Fibroblast of lung (primary cell): ENCODE measurements at places on chromosomes 7 and 10. TPM values are rescaled to one million over a fixed set of nuclear protein-coding genes. Genes with fewer than 3 reads are reported as not detected.
A peak's percentile ranks its signal among the peaks of the same experiment; 100 is the strongest.

- no peak overlapping the region for H3K4me3 ChIP-seq
- H3K36me3 ChIP-seq = no peaks in the 10 kb centered on the region
- H3K27me3 ChIP-seq = no peaks in the 10 kb centered on the region
- no peak overlapping the region for H3K27ac ChIP-seq
- H3K4me1 ChIP-seq = peaks cover 3% of the 10 kb centered on the region
Measured at GRCh38 chr7:131652934-131653333, 96.5 kb upstream of the PODXL start.

DNA sequence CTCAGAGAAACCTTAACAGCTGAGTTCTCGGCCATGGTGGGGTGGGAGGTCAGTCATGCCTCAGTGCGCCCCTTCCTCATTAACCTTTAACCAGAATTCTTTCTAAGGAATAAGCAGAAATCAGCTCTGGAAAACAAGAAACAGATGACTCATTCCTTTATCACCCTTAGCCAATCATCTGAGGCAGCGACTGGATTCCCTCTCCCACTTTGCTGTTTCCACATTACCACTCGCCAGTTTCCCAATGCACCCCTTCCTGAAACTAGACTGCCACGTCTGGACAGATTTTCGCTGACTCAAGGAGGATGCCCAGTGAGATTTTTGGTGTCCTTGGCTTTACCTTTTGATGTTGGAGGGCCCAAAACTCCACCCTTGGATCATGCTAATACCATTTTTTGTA lies 223.8 kb downstream of the PLXDC2 start:
- no peaks in the 10 kb centered on the region for H3K36me3 ChIP-seq
- no peaks in the 10 kb centered on the region for H3K4me1 ChIP-seq
- H3K27ac ChIP-seq = no peak overlapping the region
- no peaks in the 10 kb centered on the region for H3K27me3 ChIP-seq
- H3K4me3 ChIP-seq = no peak overlapping the region
- peak; percentile 19 for DNase-seq

Gene ERVW-1
- total RNA-seq = not detected in 2 replicates

Gene CACNB2
- 0.66 and 1.5 TPM in 2 replicates for total RNA-seq

Gene C10orf90
- total RNA-seq = 0.17 TPM in 1 of 2 replicates, not detected in the other

Gene CFAP46
- 0.26 and 0.66 TPM in 2 replicates for total RNA-seq

DNA sequence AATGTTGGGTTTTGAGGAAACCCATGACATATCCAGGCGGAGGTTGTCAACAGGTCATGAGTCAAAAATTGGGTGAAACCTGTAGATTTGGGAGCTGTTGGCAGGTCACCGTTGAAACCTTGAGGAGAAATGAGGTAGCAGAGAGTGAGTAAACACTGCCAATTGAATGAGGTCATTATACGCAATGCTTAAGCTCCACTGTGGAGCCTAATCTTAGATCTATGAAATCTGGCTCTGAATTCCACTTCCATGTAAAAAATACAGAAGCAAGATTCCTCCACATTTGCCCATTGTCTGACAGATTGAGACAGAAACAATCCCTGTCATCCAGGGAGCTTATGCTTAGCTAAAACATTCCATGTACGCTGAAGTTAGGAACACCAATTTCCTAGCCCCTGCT lies 76.0 kb upstream of the IL6 start:
- no peak overlapping the region for H3K27ac ChIP-seq
- H3K4me1 ChIP-seq = peaks cover 11% of the 10 kb centered on the region
- no peak overlapping the region for H3K4me3 ChIP-seq
- no peaks in the 10 kb centered on the region for H3K27me3 ChIP-seq
- DNase-seq = no peak

GRCh38 chr10:121024905-121025584 lies 173.9 kb downstream of the WDR11 start:
- no peaks in the 10 kb centered on the region for H3K4me1 ChIP-seq
- no peaks in the 10 kb centered on the region for H3K27me3 ChIP-seq
- no peak overlapping the region for H3K27ac ChIP-seq
- H3K36me3 ChIP-seq = no peaks in the 10 kb centered on the region
- no peak overlapping the region for H3K4me3 ChIP-seq

Gene C10orf53
- not detected in 2 replicates for total RNA-seq

GRCh38 chr10:122186816-122187810 lies 84.0 kb upstream of the BTBD16 start:
- H3K36me3 ChIP-seq = no peaks in the 10 kb centered on the region
- peaks cover 15% of the 10 kb centered on the region for H3K4me1 ChIP-seq
- H3K27me3 ChIP-seq = no peaks in the 10 kb centered on the region
- peak; percentile 46 for DNase-seq

Gene ESYT2
- 83.0 and 93.0 TPM in 2 replicates for total RNA-seq

GRCh38 chr7:821688-822087 lies 10.6 kb upstream of the SUN1 start:
- H3K27ac ChIP-seq = no peak overlapping the region
- DNase-seq = peak; percentile 4
- no peak overlapping the region for H3K4me3 ChIP-seq
- peaks cover 22% of the 10 kb centered on the region for H3K4me1 ChIP-seq

GRCh38 chr10:78259391-78259790 lies 225.7 kb downstream of the RPS24 start:
- no peaks in the 10 kb centered on the region for H3K36me3 ChIP-seq
- no peak for DNase-seq
- H3K27me3 ChIP-seq = no peaks in the 10 kb centered on the region
- H3K4me3 ChIP-seq = no peak overlapping the region

- H3K4me1 ChIP-seq = no peaks in the 10 kb centered on the region
- H3K4me3 ChIP-seq = no peak overlapping the region
- no peaks in the 10 kb centered on the region for H3K27me3 ChIP-seq
- H3K27ac ChIP-seq = no peak overlapping the region
- no peaks in the 10 kb centered on the region for H3K36me3 ChIP-seq
Measured at GRCh38 chr7:117111535-117111934, 158.2 kb downstream of the ST7 start.

Gene KCNMA1
- total RNA-seq = 103 and 138 TPM in 2 replicates

Gene FEZF1
- not detected in 2 replicates for total RNA-seq

DNA sequence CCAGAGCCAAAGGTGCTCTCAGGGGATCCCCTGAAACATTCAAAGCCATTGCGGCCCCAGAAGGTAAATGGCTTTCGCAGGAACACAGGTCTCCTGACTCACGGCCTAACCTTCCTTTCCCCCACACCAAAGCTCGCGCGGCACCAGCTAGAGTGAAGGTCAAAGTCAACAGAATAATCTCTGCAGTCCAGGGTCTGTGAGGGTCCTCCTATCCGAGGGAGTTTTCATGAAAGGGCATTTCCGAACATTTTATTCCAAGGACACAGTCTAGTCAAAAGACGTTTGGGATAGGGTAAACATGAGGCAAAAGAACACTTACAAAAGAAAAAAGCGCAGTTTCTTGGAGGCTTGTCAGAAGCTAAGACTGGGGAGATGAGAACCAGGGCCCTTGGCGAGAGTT lies 559 bp upstream of the STEAP2 start:
- H3K4me1 ChIP-seq = peaks cover 2% of the 10 kb centered on the region
- peak overlapping the region; percentile 67 for H3K27ac ChIP-seq
- H3K27me3 ChIP-seq = no peaks in the 10 kb centered on the region
- H3K4me3 ChIP-seq = peak overlapping the region; percentile 56
- H3K36me3 ChIP-seq = no peaks in the 10 kb centered on the region
- no peak for DNase-seq

DNA sequence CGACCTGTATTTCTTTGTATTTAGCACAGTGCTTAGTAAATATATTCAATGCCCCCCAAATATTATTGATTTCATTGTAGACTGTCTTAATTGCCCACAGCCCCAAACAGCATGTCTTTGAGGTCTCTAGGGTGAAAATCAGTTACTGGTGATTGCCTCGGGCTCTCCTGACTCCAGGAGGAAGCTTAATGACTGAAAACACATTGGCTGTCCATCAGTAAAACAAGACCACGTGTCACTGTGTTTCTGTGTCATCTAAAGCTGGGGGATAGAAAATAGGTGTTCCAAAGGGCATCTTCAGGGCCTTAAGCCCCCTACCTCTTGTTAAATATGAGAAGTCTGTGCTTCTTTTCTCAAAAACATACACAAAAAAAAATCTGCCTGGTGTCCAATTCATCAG lies 67.9 kb downstream of the CACNA2D1 start:
- DNase-seq = no peak
- no peaks in the 10 kb centered on the region for H3K27me3 ChIP-seq
- H3K4me3 ChIP-seq = no peak overlapping the region
- no peak overlapping the region for H3K27ac ChIP-seq
- no peaks in the 10 kb centered on the region for H3K36me3 ChIP-seq

- no peak overlapping the region for H3K27ac ChIP-seq
- H3K27me3 ChIP-seq = no peaks in the 10 kb centered on the region
- H3K4me1 ChIP-seq = no peaks in the 10 kb centered on the region
- DNase-seq = no peak
- no peaks in the 10 kb centered on the region for H3K36me3 ChIP-seq
Measured at GRCh38 chr7:42709284-42709683, 202.6 kb downstream of the C7orf25 start.

- peak; percentile 2 for DNase-seq
- H3K4me3 ChIP-seq = no peak overlapping the region
- no peaks in the 10 kb centered on the region for H3K36me3 ChIP-seq
- H3K27me3 ChIP-seq = no peaks in the 10 kb centered on the region
Measured at GRCh38 chr7:63925626-63926460, 72.8 kb upstream of the ZNF722 start.

DNA sequence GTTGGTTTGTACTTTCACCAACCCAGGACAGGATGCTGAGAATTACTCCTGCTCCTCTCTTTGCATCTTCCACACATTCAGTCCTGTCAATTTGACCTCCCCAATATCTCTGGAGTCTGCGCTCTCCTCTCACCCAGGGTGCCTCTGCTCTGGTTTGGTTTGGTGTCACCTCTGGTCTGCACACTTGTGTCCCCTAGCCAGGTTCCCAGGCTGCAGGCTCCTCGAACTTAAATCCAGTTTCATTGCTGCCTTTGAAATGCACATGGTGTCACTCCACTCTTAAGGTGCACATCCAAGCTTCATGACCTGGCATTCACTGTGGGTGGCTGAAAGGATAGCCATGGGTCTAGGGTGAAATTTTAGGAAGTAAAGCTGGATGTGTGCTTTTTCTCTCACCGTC lies 271.6 kb downstream of the RPS24 start:
- H3K36me3 ChIP-seq = no peaks in the 10 kb centered on the region
- no peaks in the 10 kb centered on the region for H3K27me3 ChIP-seq
- H3K27ac ChIP-seq = no peak overlapping the region
- DNase-seq = no peak
- H3K4me1 ChIP-seq = peaks cover 5% of the 10 kb centered on the region
- no peak overlapping the region for H3K4me3 ChIP-seq

DNA sequence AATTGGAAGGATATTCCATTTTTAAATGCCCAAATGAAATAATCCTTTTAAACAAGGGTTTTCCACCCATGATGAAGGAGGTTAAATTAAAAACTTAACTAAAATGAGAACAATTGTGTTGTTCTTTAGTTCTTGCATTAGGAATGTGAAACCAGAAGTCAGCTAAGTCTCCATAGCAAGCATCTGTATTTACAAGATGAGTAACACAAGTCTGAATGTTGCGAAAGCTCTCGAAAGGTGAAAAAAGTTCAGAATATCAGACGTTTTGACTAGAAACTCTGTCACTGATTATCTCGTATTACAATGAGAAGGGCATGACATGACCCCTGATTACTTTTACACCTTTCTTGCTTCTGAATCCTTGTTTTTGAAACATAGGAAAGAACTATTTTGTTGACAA lies 149.6 kb downstream of the BICC1 start:
- H3K36me3 ChIP-seq = no peaks in the 10 kb centered on the region
- DNase-seq = peak; percentile 94
- no peaks in the 10 kb centered on the region for H3K27me3 ChIP-seq
- peaks cover 15% of the 10 kb centered on the region for H3K4me1 ChIP-seq
- H3K27ac ChIP-seq = peak overlapping the region; percentile 59

GRCh38 chr10:88810196-88810961 lies 7.8 kb downstream of the LIPM start:
- no peaks in the 10 kb centered on the region for H3K27me3 ChIP-seq
- no peak overlapping the region for H3K4me3 ChIP-seq
- peaks cover 2% of the 10 kb centered on the region for H3K4me1 ChIP-seq
- H3K27ac ChIP-seq = no peak overlapping the region
- H3K36me3 ChIP-seq = no peaks in the 10 kb centered on the region

DNA sequence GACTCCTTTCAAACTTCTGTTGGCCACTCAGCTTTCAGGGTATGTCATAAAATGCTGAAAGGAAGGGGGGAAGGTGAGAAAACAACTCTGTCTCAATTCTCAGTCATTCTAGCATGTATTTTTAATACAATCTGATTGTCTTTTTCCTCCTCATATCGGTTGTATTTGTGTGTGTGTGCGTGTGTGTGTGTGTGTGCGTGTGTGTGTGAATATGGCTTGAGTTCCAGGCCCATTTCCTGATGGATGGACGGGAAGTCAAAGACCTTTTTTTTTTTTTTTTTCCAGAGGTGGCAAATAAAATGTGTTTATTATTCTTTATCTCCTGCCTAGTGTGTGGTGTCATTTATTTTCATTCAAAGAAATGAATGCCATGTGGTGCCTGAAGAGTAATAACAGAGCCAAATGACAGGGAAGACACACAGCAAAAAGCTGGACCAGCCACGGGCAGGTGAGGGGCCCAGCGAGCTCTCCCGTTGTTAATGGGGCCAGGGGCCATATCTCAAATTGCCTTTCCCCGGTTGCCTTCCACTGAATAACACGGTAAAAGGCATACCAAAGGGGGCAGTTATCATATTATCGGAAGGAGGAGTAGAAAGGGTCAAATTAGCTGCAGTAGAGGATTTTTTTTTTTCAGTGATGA lies 3.1 kb upstream of the PLXNA4 start:
- no peaks in the 10 kb centered on the region for H3K4me1 ChIP-seq
- peaks cover 10% of the 10 kb centered on the region for H3K27me3 ChIP-seq
- DNase-seq = no peak
- no peak overlapping the region for H3K27ac ChIP-seq
- H3K4me3 ChIP-seq = no peak overlapping the region

Gene C10orf62
- not detected in 2 replicates for total RNA-seq

Gene DDX56
- total RNA-seq = 38.3 and 44.4 TPM in 2 replicates

DNA sequence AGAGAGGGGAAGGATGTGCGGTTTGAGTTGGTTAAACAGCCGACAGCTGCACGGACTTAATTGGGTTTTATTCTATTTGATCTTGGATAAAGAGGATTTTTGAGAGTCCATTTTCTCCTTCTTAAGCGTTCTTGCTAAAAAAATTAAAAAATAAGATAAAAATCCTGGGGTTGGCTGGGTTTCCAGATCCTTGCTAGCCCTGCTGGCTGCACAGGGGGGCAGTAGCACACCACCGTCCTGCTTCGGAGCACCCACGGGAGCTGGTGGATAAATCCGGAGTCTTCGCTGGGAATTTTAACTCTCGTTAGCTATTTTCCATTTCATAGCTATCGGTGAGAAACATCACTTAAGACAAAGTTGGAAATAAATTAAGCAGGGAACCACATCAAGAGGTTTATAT lies 792.0 kb downstream of the TYW1 start:
- no peak for DNase-seq
- H3K4me1 ChIP-seq = no peaks in the 10 kb centered on the region
- H3K27ac ChIP-seq = no peak overlapping the region
- H3K4me3 ChIP-seq = no peak overlapping the region
- H3K27me3 ChIP-seq = no peaks in the 10 kb centered on the region

Gene CHST12
- total RNA-seq = 1.5 and 3.5 TPM in 2 replicates

- H3K27ac ChIP-seq = no peak overlapping the region
- no peaks in the 10 kb centered on the region for H3K27me3 ChIP-seq
- no peaks in the 10 kb centered on the region for H3K4me1 ChIP-seq
- no peaks in the 10 kb centered on the region for H3K36me3 ChIP-seq
Measured at GRCh38 chr10:35356725-35357092, 20.4 kb downstream of the CCNY start.

Gene CHN2
- total RNA-seq = 0.33 and 1.3 TPM in 2 replicates
